ENCODE measurements at places on chromosomes 3 and 15. TPM values are rescaled to one million over a fixed set of nuclear protein-coding genes. Genes with fewer than 3 reads are reported as not detected.

DNA sequence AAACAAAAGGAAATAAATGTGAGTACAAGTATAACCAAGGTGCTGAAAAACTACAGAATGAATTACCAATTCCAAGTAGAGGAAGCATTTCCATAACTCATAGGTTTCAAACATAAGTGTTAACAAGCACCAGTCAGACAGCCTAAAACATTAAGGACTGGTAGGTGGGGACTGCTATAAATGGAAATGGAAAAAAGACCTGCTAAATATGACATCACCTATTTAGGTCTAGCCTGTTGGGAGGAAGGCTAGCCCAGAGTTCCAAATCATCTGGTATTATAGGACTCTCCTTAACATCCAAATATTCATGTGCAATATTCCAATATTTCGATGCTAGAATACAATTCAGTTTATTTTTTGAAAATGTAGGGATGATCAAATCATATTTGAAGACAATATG is 560.0 kb downstream of the ROBO2 start:
- DNase-seq: no peak
- H3K27me3 ChIP-seq: no peaks in the 10 kb centered on the region
- H3K27ac ChIP-seq: no peak overlapping the region
- no peak overlapping the region for H3K4me3 ChIP-seq
- no peaks in the 10 kb centered on the region for H3K36me3 ChIP-seq

GRCh38 chr3:44039006-44039405 is 202.7 kb upstream of the TOPAZ1 start:
- no peaks in the 10 kb centered on the region for H3K27me3 ChIP-seq
- H3K4me1 ChIP-seq: no peaks in the 10 kb centered on the region
- no peak overlapping the region for H3K27ac ChIP-seq
- DNase-seq: no peak
- no peak overlapping the region for H3K4me3 ChIP-seq
- H3K36me3 ChIP-seq: no peaks in the 10 kb centered on the region

- H3K27ac ChIP-seq: peak overlapping the region; percentile 58
- peak; percentile 55 for DNase-seq
- H3K27me3 ChIP-seq: no peaks in the 10 kb centered on the region
- no peaks in the 10 kb centered on the region for H3K36me3 ChIP-seq
These were observed 24.5 kb downstream of the MB21D2 start for GRCh38 chr3:192892981-192893700.

DNA sequence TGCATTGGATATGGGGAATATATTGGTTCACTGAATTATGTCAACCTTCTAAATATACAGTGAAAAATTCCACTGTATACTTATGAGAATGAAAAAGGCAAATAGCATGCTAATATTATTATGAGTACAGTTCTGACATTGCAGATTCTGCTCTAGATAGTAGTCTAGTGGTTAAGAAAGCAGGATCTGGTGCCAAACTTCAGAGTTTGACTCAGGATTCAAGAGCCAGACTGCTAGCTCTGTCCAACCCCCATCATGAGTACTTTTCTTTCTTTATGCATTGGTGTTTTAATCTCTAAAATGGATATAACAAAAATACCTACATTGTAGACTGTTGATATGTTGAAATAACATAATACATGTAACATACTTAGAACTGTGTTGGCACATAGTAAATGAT is 57.3 kb upstream of the PLSCR4 start:
- H3K4me1 ChIP-seq: no peaks in the 10 kb centered on the region
- no peak overlapping the region for H3K27ac ChIP-seq
- no peak for DNase-seq
- no peaks in the 10 kb centered on the region for H3K27me3 ChIP-seq
- H3K36me3 ChIP-seq: no peaks in the 10 kb centered on the region

DNA sequence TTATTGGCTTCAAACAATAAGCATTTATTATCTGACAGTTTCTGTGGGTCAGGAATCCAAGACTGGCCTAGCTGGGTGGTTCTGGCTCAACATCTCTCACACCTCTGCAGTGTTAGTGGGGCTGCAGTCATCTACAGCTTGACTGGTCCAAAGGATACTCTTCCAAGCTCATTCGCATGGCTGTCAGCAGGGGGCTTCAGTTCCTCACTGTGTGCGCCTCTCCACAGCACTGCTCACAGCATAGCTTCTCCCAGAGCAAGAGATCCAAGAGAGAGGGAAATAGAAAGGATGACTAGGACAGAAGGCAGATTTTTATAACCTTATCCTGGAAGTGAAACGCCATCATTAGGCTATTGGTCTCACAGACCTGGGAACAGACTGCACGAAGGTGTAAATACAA is 64.2 kb downstream of the MAGI1 start:
- no peaks in the 10 kb centered on the region for H3K27me3 ChIP-seq
- DNase-seq: no peak
- no peak overlapping the region for H3K27ac ChIP-seq
- H3K36me3 ChIP-seq: no peaks in the 10 kb centered on the region
- no peak overlapping the region for H3K4me3 ChIP-seq
- H3K4me1 ChIP-seq: peaks cover 12% of the 10 kb centered on the region

Gene NRROS
- 0.33 TPM for total RNA-seq

All from hepatocyte (in vitro differentiated cells).